Left lobe of liver (tissue), 2 donors: ENCODE measurements at places on chromosomes 1 and 21.

DNA sequence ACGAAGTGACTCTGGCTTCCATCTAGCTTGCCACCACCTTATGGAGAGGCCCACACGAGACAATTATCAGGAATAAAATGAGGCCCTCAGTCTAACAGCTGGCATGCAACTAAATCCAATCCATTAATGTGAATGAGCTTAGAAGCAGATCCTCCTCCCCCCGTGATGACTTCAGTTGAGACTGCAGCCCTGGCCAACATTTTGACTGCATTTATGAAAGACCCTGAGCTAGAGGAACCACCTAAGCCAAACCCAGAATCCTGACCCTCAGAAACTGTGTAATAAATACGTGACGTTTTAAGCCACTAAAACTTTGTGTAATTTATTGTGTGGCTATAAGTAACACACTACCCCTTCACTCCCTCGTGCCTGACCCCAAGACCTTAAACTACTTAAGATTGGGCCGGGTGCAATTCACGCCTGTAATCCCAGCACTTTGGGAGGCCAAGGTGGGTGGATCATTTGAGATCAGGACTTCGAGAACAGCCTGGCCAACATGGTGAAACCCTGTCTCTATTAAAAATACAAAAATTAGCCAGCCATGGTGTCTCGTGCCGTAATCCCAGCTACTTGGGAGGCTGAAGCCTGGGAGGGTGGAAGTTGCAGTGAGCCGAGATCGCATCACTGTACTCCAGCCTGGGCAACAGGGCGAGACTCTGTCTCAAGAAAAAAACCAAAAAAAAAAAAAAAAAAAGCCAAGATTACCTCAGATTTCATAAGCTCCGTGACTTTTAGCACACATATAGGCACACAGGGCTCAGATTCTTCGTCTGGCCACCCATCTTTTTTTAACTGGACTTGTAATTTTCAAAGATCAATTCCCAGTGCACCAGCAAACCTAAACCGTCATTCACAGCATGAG is 72.5 kb downstream of the ENAH start:
- no peak for DNase-seq

DNA sequence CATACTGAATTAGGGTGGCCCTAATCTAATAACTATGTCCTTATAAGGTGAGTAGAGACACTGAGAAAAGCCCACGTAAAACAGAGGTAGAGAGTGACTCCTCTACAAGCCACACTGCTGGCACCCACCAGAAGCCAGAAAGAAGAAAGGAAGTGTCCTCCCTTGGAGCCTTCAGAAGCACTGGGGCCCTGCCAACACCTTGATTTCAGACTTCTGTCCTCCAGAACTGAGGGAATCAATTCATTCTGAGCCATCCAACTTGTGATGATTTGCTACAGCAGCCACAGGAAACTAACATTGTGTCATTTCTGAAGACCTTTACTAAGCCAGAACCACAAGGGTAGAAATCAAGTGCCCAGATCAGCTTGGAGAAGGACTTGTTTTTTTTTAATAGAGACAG is 15.0 kb downstream of the GNB1 start:
- DNase-seq, result no peak

DNA sequence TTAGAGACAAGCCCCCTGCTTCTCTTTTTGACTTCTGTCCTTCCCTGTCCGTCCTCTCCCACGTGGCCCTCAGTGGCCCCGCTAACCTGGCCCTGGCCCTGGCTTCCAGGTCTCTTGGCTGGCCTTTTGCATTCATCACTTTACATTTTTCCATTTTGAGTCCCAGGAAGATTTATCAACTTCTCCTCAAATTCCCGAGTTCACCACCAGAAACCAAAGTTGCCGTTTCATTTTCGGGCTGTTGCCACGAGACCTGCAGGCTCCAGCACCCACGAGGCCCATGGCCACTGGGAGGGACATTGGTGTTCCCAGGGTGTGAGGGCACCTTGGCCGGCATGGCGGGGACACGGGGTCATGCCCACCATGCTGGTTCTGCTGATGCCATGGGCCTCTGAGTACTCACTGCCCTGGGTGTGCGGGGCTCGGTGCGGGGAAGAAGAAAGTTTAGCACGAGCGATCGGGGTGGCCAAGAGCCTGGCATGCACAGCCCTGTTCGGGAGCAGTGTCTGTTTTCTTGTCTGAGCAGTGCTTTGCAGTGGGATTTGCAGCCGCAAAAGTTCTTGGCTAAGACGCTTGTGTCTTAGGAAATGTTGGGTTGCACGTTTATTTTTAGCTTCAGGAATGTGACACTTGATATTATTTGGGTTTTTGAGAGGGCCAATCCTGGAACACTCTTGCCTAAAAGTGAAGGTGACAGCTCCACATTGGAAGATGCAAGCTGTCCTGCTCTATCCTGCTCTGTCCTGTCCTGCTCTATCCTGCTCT is 40.4 kb upstream of the ADARB1 start:
- no peak for DNase-seq

DNA sequence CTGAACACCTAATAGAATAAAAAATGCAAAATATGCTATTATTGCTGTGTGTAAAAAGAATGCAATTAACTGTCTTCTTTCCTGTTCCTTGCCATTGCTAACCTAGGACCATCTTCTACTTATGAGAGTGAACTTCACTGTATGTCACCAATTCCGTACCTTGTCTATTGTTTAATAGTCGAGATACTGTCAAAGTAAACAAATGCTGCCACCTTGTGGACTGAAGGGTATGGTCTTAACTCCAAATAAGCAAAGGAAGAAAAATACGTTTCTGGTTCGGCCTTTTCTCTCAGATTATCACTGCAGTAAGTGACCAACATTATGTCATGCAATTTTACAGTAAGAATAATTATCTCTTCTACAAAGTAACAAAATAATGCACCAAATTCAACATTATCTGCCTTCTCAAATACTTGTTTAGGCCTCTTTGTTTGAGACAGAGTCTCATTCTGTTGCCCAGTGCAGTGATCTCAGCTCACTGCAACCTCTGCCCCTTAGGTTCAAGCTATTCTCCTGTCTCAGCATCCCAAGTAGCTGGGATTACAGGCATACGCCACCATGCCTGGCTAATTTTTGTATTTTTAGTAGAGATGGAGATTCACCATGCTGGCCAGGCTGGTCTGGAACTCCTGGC is 133.4 kb downstream of the COP1 start:
- no peak for DNase-seq

GRCh38 chr21:31339721-31340120 is 4.3 kb downstream of the TIAM1 start:
- no peak for DNase-seq

- no peak for DNase-seq
Measured at GRCh38 chr1:106189780-106190179, 866.7 kb upstream of the PRMT6 start.

GRCh38 chr1:68120136-68120791 is 69.8 kb upstream of the DIRAS3 start:
- DNase-seq, result no peak
